ENCODE measurements at places on chromosomes 4 and X.

DNA sequence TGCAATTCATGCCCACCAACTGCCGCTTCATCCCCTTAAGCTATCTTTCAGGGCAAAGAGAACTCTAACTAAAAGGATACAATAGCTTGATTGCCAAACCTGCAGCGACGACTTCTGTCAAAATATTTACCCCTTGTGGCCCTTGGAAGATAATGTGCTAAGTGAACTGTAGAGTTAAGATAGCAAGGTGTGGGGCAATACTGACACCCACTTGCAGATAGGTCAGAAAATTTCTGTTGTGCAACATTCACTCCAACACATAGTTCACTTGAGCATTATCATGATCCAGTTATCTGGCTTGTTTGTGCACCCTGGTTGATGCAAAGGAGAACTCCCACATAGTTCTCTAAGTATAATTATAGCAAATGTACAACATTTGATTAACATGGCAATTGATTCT lies 55.6 kb downstream of the RHOXF2B start:
- DNase-seq, result no peak

- no peak for DNase-seq
These were observed 620.0 kb downstream of the ANKRD50 start for GRCh38 chr4:124092541-124092984.

DNA sequence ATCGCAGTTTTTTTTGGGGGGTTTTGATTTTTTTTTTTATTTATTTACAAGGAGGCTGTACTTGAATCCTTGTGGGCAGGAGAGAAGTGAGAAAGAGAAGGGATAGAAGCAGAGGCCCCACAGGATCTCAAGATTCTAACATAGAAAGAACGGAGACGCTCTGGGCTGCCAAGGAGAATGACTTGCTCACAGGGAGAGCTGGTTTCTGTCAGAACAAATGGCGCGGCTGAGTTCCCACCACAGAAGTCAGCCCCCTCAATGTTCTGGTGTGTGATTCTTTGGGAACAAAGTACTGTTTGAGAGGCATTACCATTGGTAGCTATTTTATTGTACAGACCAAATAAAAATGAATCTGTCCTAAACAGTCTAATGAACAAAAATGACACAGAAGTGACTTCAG lies 80.6 kb downstream of the ATXN3L start:
- no peak for DNase-seq

GRCh38 chr4:15682242-15683142 lies 865 bp downstream of the FAM200B start:
- no peak for DNase-seq

- no peak for DNase-seq
These were observed 280.3 kb upstream of the UGT8 start for GRCh38 chr4:114318309-114318708.

DNA sequence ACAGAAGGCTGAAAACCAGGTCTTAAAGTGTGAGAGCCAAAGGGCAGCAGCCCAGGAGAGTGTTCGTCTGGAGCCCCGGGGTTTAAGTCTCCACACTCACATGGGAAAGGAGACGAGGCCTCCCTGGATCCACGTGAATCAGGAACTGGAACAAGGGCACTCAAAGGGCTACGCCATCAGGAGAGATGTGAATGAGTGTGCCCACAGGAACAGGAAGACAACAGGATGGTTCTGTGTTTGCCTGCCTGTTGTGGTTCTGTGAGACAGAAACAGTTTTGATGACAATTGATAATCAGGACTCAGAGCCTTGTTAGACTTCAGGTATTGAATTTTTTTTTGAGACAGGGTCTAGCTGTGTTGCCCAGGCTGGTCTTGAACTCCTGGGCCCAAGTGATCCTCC lies 4.9 kb upstream of the CTBP1 start:
- DNase-seq, result no peak

DNA sequence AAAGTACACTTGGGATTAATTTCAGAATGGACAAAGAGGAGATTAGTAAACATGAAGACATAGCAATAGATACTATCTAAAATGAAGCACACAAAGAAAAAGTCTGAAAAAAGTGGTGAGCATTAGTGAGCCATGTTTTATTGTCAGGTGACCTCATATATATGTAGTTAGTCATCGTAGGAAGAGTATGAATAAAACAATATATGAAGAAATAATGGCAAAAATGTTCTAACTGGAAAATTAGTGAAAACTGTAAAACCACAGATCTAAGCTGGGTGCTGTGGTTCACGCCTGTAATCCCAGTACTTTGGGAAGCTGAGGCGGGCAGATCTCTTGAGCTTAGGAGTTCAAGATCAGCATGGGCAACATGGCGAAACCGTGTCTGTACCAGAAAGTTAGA lies 67.9 kb downstream of the RBPJ start:
- no peak for DNase-seq

- DNase-seq, result no peak
These were observed 178.7 kb downstream of the DCTD start for GRCh38 chr4:182738283-182739047.

DNA sequence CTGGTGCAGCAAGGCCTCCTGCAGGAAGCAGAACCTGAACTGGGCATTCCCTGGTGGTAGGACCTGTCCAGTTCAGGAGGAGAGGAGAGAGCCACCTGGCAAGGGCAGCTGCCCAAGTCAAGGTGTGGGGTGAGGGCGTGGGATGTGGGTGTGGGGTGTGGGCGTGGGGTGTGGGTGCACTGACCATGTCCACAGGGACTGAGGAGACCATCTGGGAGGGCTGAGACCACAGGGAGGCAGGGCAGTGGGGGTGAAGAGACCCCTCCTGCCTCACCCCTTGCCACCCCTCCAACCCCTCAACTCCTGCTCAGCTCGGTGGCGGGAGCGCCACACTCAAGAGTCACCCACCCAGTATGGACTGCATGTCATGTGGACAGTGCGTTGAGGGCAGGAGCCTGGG lies 117.9 kb downstream of the CPZ start:
- no peak for DNase-seq

DNA sequence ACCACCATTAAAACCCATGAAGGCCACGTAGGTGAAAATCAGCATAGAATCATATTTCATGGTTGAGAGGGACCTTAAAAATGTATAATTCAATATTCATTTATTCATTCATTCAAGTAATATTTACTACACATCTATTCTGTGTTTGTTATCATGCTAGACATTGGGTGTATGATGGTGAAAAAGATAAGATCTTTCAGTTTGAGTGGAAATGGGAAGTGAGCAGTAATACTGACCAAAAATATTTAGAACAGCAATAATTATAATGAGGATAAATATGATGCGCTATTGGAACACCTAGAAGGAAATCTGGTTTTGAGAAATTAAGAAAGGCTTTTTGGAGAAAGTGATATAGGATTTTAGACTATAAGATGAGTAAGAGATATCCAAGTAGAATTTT lies 28.0 kb downstream of the DKK2 start:
- DNase-seq, result no peak

DNA sequence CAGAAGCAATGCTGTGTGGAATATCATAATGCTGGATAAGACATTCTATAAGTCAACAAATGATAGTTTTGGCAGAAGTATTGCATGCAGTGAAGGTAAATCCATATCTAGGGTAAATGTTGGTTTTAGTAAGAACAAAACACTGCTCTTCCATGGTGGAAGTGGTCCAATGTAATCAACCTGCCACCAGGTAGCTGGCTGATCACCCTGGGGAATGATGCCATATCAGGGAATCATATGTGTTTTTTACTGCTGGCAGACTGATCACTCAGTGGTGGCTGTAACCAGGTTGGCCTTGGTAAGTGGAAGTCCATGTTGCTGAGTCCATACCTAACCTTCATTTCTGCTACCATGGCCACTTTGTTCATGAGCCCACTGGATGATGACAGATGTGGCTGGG lies 74.0 kb upstream of the CENPE start:
- DNase-seq, result no peak

DNA sequence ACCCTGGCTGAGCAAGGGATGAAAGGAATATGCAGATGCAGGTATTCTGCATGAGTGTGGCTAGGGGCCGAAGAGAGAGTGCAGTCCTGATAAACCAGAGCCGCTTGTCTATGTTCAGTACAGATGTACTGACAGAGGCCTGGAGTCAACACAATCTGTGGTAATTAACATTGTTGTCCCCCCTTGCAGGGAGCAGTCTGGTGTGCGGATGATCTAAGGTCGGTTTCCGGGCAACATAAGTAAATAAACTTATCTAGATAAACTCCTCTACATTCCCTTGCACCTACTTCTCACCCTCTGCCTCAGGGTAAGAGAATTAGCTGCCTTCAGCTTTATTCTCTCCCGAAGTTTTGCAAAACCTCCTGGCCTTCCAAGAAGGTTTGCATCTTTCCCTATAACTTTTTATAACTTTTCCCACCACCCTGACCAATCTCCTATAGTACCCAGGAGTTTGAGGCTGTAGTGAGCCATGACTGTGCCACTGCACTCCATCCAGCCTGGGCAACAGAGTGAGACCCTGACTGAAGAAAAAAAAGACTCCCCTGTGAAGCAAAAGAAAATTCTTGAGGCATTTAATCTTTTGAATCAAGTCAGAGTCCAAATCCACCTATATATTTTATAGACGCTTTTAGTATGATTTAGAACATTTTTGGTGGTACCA lies 26.6 kb downstream of the SNX25 start:
- no peak for DNase-seq

DNA sequence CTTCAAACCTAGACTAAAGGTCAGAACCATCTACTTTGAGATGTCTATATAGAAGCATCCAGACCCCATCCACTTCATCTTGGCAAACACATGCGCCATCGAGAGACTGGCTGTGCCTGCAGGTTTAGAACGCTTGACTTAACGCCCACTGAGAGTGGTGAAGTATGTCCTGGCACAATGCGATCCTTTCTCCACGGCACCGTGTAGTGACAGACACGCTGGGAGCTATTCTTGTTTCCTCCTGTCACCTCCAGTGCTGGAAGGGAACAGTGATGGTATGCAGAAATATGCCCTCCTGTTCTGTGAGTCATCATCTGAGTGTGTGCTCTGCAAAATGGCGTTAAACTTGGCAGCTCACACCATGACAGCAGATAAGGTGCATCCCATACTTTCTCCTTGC lies 330.2 kb downstream of the NLGN4X start:
- DNase-seq, result no peak

- DNase-seq, result no peak
These were observed 17.5 kb downstream of the FAM184B start for GRCh38 chr4:17763931-17764330.

GRCh38 chr4:36211084-36211483 lies 33.2 kb downstream of the ARAP2 start:
- DNase-seq, result no peak

DNA sequence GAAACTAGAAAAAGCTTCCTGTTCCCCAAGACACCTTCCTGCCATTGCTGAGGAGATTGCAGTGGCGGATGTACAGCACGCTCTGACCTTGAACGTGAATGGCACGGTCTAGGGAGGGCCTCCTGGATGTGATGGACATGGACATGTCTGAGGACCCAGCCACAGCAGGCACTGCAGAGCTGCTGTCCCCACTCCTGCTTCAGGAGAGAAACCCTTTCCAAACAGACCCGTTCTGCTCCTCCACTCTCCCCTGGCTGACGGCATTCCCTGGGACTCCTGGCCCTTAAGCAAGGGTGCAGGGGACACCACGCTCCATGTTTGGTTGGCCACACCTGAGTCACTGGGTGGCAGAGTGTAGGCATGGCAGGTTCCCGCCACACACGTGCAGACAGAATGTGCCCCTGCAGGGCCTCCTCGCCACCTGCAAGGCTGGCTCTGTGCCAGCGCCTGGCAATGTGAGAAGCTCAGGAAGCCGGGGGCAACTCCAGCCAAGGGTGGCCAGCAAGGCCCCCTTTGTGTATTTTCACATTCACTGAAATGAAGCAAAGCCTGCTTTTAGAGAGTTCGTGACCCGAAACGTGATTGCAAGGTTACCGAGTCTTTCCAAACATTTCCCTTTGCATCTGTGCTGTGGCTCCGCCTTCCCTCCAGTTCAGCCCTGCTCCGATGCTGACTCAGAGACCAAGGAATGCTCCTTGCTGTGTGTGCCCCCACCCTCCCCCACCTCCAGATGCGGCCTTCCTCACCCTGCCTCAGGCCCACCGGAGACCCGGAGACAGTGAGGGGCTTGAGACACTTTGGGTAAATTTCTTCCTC lies 46.1 kb downstream of the HTRA3 start:
- DNase-seq, result no peak

GRCh38 chrX:154325541-154325940 lies 29.9 kb downstream of the TKTL1 start:
- no peak for DNase-seq

GRCh38 chrX:1521459-1521956 lies 15.5 kb downstream of the P2RY8 start:
- no peak for DNase-seq

DNA sequence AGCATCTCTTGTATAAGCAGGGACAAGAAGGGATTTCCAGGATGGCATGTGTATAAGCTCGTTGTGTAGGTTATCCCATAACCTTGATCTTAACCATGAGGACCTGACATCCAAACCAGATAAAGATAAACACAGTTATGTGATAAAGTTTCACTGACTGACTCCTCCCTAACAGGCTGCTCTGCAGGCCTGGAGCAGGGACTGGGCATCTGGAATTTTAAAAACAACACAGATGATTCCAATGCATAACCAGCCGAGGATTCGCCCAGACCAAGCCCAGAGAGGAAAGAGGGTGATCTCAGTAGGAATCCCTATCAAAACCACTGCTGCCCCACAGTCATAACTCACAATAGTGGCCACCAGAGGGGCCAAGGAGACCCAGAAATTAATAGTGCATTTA lies 22.7 kb downstream of the KLF3 start:
- no peak for DNase-seq

GRCh38 chr4:73743795-73744194 lies 3.4 kb downstream of the CXCL8 start:
- DNase-seq, result no peak

GRCh38 chr4:23516716-23517115 lies 373.1 kb downstream of the PPARGC1A start:
- DNase-seq, result no peak

- DNase-seq, result no peak
These were observed 45.4 kb downstream of the COMMD8 start for GRCh38 chr4:47418147-47418546.

GRCh38 chrX:96835660-96836289 lies 47.9 kb upstream of the RPA4 start:
- DNase-seq, result no peak

DNA sequence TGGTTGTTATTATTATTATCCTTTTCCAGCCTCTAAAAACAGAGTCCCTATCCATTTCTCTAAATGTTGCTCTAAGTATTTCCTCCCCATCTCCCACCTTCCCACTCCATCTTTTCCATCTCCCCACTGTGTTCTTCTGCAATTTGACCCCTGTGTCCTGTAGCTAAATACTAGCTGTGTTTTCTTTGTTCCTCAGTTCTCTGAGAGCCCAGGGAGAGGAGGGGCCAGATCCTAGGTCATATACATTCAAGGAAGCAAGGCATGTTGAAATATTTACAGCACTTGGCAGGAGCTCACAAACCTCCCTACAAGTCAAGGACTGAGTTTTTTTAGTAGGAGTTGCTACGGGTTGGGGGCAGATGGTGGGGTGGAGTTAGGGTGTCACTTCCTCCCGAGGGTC lies 10.5 kb downstream of the SLC16A2 start:
- no peak for DNase-seq

DNA sequence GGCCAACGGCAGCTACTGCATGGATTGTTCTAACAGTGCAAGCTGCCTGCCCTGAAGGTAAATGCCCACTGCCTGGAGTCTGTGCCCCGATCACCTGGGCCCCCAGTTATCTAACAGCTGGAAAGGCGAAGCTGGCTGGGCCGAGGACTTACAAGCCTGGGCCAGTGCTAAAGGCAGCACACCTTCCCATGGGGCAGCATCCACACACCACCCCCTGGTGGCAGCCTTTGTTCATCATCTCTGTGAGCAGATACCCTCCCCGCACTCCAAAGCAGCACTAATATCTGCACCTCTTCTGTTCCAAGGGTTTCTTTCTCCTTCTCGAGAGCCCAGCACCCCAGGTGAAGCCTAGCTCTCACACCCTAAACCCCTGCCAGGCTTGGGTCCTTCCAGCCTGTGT lies 7.6 kb downstream of the SLC2A9 start:
- no peak for DNase-seq

Measured in stimulated activated CD8-positive, alpha-beta memory T cell treated with anti-CD3 and anti-CD28 coated beads, Interleukin-12 subunit alpha, Interleukin-12 subunit beta, amount 100 ng/mL, for 4 hours (primary cell).